SW 1271 (cell line): ENCODE measurements at places on chromosomes 1 and 21.

DNA sequence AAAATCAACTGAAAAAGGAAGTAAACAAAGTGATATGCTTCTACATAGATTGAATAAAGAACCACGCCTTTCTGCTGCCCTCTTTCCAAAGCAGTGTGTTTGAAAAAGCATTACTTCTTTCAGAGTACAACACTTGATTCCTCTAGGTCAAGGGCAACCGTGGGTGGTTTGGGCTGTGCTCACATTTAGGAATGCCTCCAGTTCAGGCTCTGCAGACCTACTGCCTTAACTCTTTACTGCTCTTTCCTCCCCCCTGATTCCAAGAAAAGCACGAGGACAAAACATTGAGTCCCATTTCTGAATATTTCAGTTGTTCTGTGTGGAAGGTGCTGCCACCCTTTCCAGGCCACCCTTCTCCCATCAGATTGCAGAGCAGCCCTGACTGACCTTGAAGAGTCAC is 45.2 kb downstream of the ADAMTS1 start:
- no peak for DNase-seq

DNA sequence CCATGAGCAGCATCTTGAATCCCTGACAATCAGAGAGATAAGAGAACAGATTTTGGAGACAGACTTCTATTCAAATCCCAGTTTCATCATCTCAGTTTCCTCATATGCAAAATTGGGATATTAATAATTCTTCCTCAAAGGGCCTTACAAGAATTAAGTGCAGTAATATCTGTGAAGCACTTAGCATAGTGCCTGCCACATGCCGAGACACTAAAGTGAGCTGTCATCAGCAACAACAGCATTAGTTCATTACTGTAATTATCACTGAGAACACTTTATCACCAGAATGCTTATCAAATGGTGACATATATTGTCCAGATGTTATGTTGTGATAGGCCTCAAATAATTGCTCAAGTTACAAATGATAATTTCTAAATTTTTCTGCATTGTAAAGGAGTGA is 922 bp upstream of the FCRLB start:
- DNase-seq, result no peak

DNA sequence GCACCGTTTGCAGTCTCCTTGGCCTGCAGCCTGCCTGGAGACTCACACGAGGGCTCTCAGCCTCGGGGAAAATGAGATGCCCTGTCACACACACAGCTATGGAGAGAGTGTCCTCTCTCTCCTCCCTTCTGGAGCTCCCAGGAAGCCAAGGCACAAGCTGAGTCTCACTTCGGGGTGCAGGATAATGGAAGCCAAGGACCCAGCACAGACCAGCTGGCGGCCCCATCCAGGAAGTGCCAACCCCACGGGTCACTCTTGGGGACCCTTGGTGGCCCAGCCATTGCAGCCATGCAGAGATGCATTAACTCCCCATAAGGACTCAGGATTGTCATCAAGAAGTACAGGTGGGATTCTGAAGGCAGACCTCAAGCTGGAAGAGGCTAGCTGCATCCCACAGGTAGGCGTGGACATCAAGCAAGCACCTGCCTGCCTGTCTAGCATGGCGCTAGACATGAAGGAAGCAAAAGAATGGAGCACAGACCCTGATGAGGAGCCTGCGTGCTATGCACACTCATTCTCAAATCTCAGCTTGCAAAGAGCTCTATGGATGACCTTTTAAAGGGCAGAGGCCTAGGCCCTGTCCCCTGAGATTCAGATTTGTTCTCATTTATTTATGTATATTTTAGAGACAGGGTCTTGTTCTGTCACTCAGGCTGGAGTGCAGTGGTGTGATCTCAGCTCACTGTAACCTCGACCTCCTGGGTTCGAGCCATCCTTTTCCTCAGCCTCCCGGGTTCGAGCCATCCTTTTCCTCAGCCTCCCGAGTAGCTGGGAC is 49.9 kb downstream of the IRF2BP2 start:
- DNase-seq, result no peak

DNA sequence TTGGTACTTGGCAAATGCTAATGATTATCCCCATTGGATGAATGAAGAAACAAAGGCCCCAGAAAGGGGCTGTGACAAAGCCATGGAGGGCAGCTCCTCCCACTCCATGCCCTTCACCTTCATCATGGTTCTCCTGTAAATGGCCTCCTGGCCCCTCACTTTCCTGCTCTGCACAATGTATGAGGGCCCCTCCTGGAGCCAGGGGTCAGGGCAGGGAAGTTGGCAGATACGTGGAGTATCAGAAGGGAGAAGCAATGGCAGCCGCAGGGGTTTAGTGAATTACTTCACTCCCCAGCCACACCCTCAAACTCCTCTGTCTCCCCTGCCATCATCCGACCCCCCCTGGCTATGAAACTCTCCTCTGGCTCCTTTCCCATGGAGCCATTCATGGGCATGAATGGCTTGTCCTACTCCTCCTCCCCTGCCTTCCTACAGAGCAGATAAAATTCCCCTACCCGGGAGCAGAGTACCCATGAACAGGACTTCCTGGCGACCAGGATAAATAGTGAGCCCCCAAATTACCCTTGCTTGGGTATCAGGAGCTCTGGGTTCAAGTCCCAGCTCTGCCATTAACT is 86.3 kb downstream of the CAMK2N1 start:
- no peak for DNase-seq

DNA sequence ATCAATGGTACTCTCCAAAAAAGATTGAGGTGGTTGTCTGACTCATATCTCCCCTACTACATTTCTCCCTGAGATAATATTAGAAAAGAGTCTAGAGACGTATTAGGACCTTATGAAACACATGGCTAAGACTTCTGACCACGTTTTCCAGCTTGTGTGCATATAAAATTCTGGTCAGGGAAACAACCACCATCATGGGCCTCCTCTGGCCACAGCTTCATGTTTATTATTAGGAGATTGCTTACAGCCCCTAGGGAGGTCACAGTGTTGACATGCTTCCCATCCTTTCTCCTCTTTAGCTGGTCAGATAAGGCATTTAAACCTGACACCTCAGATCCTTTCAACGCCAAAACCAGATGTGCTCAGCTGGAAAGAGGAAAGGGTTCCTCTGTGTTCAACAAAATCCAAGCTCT is 620.2 kb downstream of the PLPP3 start:
- DNase-seq, result no peak

DNA sequence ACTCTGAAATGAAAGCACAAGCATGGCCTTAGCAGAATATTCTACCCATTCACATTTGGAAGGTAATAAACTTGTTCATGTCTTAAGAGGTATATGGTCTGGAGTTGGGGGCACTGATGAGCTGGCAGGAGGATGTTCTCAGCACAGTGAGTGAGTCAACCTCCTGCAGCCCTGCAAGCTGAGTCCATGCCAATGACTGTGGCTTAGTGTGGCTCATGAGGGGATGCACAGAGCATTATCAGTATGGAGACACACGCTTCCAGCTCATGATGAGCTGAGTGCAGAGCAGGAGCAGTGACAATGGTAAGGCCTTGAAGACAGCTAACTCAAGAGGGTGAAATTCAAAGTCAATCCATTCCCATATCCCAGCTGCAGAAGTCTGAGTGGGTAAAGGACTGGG is 102.3 kb downstream of the TNFSF18 start:
- peak; percentile 37 for DNase-seq

DNA sequence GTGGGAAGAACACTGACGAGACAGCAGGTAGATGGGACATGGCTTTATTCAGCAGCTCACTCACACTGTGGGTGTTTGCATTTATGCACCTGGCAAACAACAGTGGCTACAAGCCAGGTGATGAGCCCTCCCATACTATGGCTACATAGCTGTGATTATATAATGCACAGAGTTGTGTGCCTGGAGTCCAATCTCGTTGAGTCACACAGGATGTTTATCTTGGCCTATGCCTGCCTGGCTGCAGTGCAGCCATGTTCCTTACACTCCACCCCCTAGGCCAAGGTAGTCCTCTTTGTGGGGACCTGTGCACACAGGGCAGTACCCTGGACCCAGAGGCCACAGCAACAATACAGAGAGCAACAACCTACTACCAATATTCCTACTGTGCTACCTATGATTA is 1643.8 kb downstream of the MRPL39 start:
- DNase-seq, result no peak

GRCh38 chr1:19907456-19907855 is 16.0 kb downstream of the PLA2G2E start:
- DNase-seq, result no peak
